ENCODE measurements at places on chromosomes 2 and 18.

GRCh38 chr2:236967499-236967783 is 118.2 kb upstream of the COPS8 start:
- no peak for DNase-seq

- no peak for DNase-seq
These were observed 313.0 kb upstream of the MYT1L start for GRCh38 chr2:2644040-2644439.

DNA sequence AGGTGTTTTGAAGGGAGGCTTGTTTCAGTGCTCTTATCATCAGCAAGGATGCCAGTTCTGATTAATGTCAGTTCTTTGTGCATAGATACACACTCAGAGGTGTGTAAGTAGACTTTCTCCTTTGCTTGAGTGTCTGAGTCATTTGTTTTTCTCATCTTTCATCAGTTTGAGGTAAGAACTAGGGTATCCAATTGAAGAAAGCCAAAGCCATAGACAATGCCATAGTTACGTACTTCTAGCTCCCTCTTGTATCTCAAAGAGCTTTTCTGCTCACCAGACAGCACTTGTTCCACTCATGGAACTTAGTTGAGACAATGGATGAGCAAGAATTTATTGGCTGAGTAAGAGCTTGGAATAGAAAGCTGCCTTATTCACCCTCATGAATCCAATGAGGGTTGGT is 520.1 kb downstream of the PIK3C3 start:
- no peak for DNase-seq

DNA sequence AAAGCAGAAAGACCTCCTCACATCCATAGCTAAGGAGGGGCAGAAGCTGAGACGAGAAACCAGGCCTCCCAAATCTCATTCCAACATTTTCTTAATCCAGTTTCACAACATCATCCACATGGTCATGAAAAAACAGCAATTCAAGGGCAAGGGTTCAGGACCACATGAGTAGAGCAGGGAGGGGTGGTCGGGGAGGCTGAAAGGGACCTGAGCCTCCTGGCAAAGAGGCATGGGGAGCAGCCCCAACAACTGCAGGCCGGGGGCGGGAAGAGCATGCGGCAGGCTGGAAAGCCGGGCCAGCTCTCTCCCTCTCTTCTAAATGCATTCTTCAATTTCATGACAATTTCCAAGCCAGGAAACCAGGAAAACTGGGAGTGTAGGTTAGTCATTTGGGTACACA is 76.7 kb downstream of the DNMT3A start:
- no peak for DNase-seq

GRCh38 chr2:34353509-34354113 is 754.5 kb upstream of the FAM98A start:
- no peak for DNase-seq

DNA sequence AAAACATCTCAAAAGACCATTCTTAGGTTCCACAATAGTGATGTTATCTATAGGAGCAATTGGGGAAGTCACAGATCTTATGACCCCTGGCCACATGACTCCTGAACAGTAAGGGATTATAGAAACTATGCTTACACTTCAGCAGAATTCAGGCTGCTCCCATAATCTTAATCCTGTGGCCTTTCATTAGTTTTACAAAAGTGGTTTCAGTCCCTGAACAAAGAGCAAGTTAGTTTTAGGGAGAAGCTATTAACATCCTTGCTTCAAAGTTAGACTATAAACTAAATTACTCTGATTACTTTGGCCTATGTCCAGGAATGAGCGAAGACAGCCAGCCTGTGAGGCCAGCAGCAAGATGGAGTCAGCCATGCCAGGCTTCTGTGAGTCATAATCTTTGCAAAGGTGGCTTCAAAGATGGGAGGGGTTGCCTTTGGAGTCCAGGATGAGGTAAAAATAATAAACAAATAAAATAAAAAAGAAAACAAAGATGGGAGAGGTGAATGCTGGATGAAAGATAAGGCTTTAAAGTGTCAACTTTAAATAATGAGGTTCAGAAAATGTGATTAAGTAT is 168.7 kb upstream of the NDUFV2 start:
- DNase-seq: no peak

DNA sequence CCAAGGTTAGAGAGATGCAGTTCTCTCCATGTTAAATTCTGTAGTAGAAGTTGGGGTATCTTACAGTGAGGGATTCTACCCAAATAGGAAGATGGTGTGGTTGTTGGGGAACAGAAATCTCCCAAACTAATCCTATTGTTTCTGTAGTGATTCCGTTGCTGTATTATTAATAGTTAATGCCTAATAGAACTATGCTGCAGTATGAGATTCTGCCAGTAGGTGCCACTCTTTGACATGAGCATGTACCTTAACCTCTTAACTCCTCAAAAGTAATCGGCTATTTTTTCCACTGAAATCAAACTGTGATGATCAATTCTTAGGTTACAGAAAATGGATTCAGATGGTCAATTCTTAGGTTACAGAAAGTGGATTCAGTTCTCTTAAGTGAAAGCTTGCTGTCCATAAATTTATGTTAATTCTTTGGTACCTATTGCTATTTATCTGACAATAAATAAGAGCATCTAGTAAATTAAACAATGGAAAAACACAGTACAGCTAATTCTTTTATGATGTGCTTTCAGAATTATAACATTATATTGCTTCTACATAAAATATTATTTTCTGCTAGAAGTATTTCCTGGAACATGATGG is 97.9 kb upstream of the DLX2 start:
- DNase-seq: no peak

GRCh38 chr2:190685333-190685732 is 36.5 kb downstream of the NAB1 start:
- DNase-seq: no peak

Measured in D721Med (cell line).